ENCODE measurements at places on chromosomes 1 and 21. TPM values are rescaled to one million over a fixed set of nuclear protein-coding genes. Genes with fewer than 3 reads are reported as not detected.

- H3K36me3 ChIP-seq: no peaks in the 10 kb centered on the region
- H3K4me1 ChIP-seq: no peaks in the 10 kb centered on the region
- H3K27me3 ChIP-seq: no peaks in the 10 kb centered on the region
- no peak overlapping the region for H3K27ac ChIP-seq
Measured at GRCh38 chr1:30444401-30444800, 279.0 kb downstream of the MATN1 start.

GRCh38 chr1:157399984-157400382 is 152.3 kb downstream of the FCRL5 start:
- peaks cover 3% of the 10 kb centered on the region for H3K4me1 ChIP-seq
- no peaks in the 10 kb centered on the region for H3K27me3 ChIP-seq
- H3K27ac ChIP-seq: no peak overlapping the region
- no peaks in the 10 kb centered on the region for H3K36me3 ChIP-seq
- no peak for DNase-seq

GRCh38 chr1:87196110-87196827 is 132.4 kb upstream of the LMO4 start:
- no peak for DNase-seq
- H3K4me1 ChIP-seq: no peaks in the 10 kb centered on the region
- H3K27ac ChIP-seq: no peak overlapping the region
- no peaks in the 10 kb centered on the region for H3K27me3 ChIP-seq

- DNase-seq: no peak
- H3K4me1 ChIP-seq: peaks cover 19% of the 10 kb centered on the region
- no peak overlapping the region for H3K4me3 ChIP-seq
- H3K27me3 ChIP-seq: peaks cover 73% of the 10 kb centered on the region
Measured at GRCh38 chr1:179745131-179745611, 2.1 kb downstream of the FAM163A start.

DNA sequence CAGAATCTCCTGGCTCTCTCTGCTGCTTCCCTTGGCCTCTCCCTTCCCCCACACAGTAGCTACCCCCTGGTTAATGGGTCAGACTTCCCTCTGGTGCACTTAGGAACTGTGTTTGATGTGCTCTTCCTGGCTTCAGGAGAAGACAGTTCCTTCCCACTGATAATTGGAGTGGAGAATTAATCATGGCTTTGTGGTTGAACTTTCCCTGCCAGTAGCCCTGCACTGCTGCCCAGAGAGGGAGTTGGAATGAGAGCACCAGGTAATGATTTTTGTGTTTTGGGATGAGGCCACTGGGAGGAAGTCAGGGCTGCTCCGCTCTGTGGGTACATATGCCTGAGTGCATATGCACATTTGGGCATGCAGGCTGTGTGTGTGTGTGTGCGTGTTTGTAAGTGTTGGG is 39.7 kb upstream of the PADI2 start:
- no peaks in the 10 kb centered on the region for H3K36me3 ChIP-seq
- H3K4me3 ChIP-seq: no peak overlapping the region
- DNase-seq: no peak

DNA sequence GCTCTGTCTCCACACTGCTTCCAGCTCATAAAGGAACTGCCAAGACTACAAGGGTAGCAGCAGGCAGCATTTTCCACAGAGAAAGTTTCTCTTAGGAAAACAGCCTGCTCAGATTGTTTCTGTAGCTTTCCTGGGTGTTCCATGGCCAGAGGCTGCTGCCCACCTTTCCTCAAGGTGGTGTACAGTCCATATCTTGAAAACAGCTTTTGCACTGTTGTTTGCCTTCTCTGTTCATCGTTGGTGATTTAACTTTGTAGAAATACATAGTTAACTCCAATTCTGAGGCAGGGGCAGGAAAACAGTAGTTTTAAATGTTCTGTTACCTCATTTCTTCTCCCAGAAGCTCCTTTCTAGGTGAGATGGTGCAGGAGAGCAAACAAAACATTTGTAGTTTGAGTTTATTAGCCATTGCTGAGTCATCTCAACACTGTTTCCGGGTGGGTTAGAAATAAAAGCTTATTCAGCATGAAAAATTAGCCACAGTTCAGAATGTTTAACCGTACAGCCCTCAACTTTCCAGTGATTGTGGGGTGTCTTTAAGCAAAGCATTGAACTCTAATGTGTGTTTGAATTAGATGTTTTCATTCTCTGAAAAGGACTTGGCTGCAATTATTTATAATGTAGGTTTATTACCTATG is 41.7 kb downstream of the DIP2A start:
- H3K27ac ChIP-seq: no peak overlapping the region
- H3K36me3 ChIP-seq: peaks cover 22% of the 10 kb centered on the region
- H3K4me3 ChIP-seq: no peak overlapping the region
- no peak for DNase-seq
- H3K27me3 ChIP-seq: no peaks in the 10 kb centered on the region

DNA sequence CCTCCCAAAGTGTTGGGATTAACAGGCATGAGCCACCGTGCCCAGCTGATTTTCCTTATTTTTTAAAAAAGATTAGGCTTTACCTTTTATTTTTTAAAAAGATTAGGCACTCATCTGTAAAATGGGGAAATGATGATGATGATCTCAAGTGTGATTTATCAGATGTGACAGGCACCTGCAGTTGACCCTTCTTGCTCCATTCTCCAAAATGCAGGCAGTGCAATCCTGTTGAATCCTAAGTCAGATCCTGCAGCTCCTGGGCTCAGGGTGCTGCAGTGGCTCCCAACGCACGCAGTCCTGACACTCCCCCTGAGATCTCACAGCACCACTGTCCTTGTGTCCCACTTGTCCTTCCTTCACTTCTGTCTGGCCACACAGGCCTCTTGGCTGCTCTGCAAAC is 257.3 kb upstream of the KAZN start:
- no peak overlapping the region for H3K4me3 ChIP-seq
- H3K4me1 ChIP-seq: no peaks in the 10 kb centered on the region
- H3K27me3 ChIP-seq: no peaks in the 10 kb centered on the region
- H3K27ac ChIP-seq: no peak overlapping the region
- DNase-seq: no peak

- no peaks in the 10 kb centered on the region for H3K36me3 ChIP-seq
- H3K4me1 ChIP-seq: peaks cover 18% of the 10 kb centered on the region
- H3K27ac ChIP-seq: no peak overlapping the region
Measured at GRCh38 chr21:45950740-45951515, 30.6 kb upstream of the COL6A1 start.

- H3K27me3 ChIP-seq: peaks cover 5% of the 10 kb centered on the region
- no peak overlapping the region for H3K27ac ChIP-seq
- no peaks in the 10 kb centered on the region for H3K36me3 ChIP-seq
- no peak overlapping the region for H3K4me3 ChIP-seq
- DNase-seq: no peak
Measured at GRCh38 chr1:227508431-227508830, 54.9 kb upstream of the ZNF678 start.

- H3K36me3 ChIP-seq: no peaks in the 10 kb centered on the region
- no peaks in the 10 kb centered on the region for H3K4me1 ChIP-seq
- H3K27ac ChIP-seq: no peak overlapping the region
- H3K27me3 ChIP-seq: peaks cover 15% of the 10 kb centered on the region
- H3K4me3 ChIP-seq: no peak overlapping the region
Measured at GRCh38 chr1:206833106-206833680, 32.2 kb upstream of the IL20 start.

DNA sequence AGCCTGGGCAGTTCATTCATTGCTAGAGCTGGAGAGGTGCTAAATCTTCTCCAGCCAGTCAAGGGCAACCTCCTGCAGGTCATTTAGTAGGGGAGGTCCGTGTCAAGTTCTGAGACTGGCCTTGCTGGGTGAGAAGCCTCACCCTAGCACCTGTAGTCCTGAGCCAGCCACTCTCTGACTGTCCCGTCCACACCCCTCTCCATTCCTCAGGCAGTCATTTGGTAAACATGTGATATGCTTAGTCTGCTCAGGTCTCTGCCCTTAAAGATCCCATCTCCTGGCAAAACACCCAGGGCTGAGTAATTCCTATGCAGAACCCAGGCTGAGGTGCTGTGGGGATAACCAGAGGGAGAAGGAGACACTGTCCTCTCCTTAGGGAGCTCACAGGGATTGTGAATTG is 13.7 kb upstream of the IGFN1 start:
- peak; percentile 30 for DNase-seq
- H3K4me3 ChIP-seq: no peak overlapping the region
- no peaks in the 10 kb centered on the region for H3K4me1 ChIP-seq
- H3K27me3 ChIP-seq: no peaks in the 10 kb centered on the region
- no peaks in the 10 kb centered on the region for H3K36me3 ChIP-seq
- H3K27ac ChIP-seq: no peak overlapping the region

DNA sequence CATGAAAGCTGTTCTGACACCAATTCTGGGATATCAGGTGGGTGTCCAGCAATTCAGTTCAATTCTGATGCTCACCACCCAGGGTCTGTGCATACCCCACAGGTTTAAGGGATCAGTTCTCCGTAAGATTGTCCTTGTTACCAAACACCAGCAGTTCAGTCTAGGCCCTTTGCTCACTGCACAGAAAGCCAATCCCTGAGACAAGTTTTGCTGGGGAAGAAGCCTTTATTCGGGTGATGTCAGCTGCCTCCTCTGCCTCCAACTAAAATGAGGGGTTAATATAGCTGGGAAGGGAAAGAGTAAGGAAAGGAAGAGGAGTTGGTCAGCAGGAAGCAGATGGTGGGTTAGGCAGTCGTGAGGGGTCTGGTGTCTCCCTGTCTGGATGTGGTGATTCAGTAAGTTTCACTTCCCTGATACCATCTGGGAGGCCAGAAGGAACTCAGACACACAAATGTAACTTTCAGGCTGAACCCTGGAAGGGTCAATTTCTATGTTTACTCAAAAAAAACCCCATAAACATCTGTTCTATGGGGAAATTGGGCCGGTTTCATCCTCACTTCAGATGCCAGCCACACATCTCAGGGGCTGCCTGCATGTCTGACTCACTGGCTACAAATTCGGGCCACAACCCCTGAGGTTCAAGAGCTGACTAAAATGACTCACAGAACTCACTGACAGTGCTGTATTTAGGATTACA is 83.3 kb upstream of the PGBD5 start:
- H3K4me3 ChIP-seq: no peak overlapping the region
- no peaks in the 10 kb centered on the region for H3K4me1 ChIP-seq

GRCh38 chr1:192575499-192576189 is at the start of gene RGS1:
RGS1 (plus strand) TSS chr1:192575773; CDS start chr1:192575793, 20 bp downstream.
- H3K27ac ChIP-seq: peak within 1 kb of the TSS; percentile 65
- H3K4me3 ChIP-seq: peak within 1 kb of the TSS; percentile 9
- H3K36me3 ChIP-seq: no peaks in the 10 kb centered on the region
- H3K4me1 ChIP-seq: peaks cover 6% of the 10 kb centered on the region
- peak; percentile 76 for DNase-seq

DNA sequence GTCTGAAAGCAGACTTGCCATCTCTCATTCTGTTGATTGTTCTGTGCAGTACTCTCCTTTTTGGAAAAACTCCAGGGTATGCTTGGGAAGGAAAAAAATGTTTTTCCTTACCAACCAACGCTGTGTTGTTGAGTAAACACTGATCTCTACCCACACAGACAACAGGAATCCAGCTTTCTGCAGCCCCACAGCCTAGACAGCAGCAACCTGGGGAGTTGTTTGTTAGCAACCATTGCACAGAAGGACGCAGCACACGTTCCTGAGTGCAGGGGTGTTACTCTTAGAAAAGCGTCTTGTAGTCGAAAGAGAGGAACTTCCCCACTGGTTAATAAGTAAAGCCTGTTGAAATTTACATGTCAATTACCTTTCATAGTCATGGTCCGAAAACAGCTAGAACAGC is 56.6 kb downstream of the SMYD2 start:
- H3K36me3 ChIP-seq: no peaks in the 10 kb centered on the region
- peak overlapping the region; percentile 30 for H3K27ac ChIP-seq
- no peaks in the 10 kb centered on the region for H3K27me3 ChIP-seq
- H3K4me1 ChIP-seq: no peaks in the 10 kb centered on the region

DNA sequence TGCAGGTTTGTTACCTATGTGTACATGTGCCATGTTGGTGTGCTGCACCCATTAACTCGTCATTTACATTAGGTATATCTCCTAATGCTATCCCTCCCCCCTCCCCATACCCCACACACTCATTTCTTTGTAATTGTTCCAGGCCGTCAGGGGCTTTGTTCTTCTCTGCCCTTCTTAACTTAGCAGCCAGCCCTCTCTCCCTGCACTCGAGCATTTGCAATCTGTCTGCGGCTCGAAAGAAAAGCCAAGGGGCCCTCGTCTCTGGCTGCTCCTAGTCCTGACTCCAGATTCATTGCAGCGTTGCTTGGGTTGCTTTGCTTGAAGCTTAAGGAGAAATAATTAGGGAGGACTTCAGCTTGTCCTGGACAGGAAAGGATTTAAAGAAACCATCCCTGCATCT is 85.7 kb downstream of the ATP1A1 start:
- no peaks in the 10 kb centered on the region for H3K27me3 ChIP-seq
- H3K4me1 ChIP-seq: no peaks in the 10 kb centered on the region
- no peak overlapping the region for H3K27ac ChIP-seq
- no peaks in the 10 kb centered on the region for H3K36me3 ChIP-seq

- no peak overlapping the region for H3K4me3 ChIP-seq
- H3K27me3 ChIP-seq: no peaks in the 10 kb centered on the region
- H3K36me3 ChIP-seq: no peaks in the 10 kb centered on the region
- no peaks in the 10 kb centered on the region for H3K4me1 ChIP-seq
- no peak overlapping the region for H3K27ac ChIP-seq
- no peak for DNase-seq
Measured at GRCh38 chr1:38741341-38741740, 118.2 kb downstream of the RRAGC start.

- peaks cover 4% of the 10 kb centered on the region for H3K4me1 ChIP-seq
- no peak overlapping the region for H3K4me3 ChIP-seq
- no peaks in the 10 kb centered on the region for H3K27me3 ChIP-seq
- H3K27ac ChIP-seq: no peak overlapping the region
- no peak for DNase-seq
- H3K36me3 ChIP-seq: no peaks in the 10 kb centered on the region
Measured at GRCh38 chr21:43701936-43702784, 16.8 kb upstream of the PDXK start.

- peaks cover 12% of the 10 kb centered on the region for H3K4me1 ChIP-seq
- no peaks in the 10 kb centered on the region for H3K36me3 ChIP-seq
- H3K4me3 ChIP-seq: no peak overlapping the region
- no peak overlapping the region for H3K27ac ChIP-seq
- no peaks in the 10 kb centered on the region for H3K27me3 ChIP-seq
Measured at GRCh38 chr1:56450004-56450666, 129.2 kb downstream of the PLPP3 start.

GRCh38 chr21:25960402-25960801 is 210.2 kb downstream of the APP start:
- H3K27ac ChIP-seq: no peak overlapping the region
- no peak overlapping the region for H3K4me3 ChIP-seq
- H3K4me1 ChIP-seq: peaks cover 12% of the 10 kb centered on the region
- peaks cover 5% of the 10 kb centered on the region for H3K36me3 ChIP-seq

GRCh38 chr1:51736702-51737101 is 119.8 kb downstream of the OSBPL9 start:
- H3K27ac ChIP-seq: no peak overlapping the region
- H3K27me3 ChIP-seq: no peaks in the 10 kb centered on the region
- H3K4me3 ChIP-seq: no peak overlapping the region
- H3K36me3 ChIP-seq: no peaks in the 10 kb centered on the region
- DNase-seq: no peak

GRCh38 chr1:239268941-239269340 is 117.4 kb upstream of the CHRM3 start:
- no peak overlapping the region for H3K27ac ChIP-seq
- DNase-seq: no peak
- no peaks in the 10 kb centered on the region for H3K4me1 ChIP-seq
- no peaks in the 10 kb centered on the region for H3K27me3 ChIP-seq

The KRTAP19-5 gene
- not detected for total RNA-seq

The ACAP3 gene
- 63.5 TPM for total RNA-seq

The CRYAA gene
- not detected for total RNA-seq

The HES3 gene
- not detected for total RNA-seq

The OR6K3 gene
- not detected for total RNA-seq
